T-helper 2 cell (primary cell): ENCODE measurements at places on chromosomes 3 and 15.

DNA sequence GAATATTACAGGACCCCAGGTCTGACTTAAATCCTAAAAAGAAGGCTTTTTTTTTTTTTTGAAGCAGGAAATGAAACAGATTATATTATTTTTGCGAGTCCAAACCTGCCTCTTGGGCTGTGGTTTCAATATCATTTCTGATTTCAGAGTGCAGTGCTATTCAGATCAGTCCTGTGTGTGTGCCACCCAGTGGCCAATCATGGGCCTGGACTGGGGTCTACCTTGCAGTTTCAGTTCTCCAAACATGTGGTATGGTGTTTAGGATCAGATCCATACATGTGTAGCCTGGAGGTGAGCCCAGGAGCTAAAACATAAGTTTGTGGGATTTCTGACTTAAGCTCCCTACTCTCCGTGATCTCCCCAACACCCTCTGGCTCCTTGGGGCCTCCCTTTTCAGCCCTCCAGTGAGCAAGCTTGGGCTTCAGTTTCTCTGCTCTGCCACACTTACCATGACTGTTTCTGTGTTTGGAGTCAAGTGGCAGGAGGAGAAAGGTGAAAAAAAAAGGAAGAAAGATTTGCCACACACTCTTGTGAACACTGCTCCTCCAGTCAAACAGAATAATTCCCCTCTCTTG lies 12.1 kb upstream of the THSD4 start:
- DNase-seq, result no peak

DNA sequence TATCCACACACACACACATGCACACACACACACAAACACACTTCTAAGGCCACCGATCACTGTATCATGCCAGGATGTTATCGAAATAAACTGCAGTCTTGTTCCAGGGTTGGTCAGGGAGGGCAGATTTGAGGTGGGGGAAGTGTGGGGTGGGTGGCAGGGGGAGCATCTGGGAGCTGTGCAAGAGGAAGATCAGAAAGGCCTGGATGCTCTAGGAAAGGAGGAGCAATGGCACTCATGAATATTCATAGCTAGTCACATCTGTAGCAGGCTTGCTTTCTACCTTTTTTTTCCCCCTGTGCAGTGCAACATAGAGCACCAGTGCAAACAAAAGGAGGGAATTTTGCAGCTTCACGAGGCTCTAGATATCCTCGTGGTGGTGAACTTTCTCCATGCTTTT lies 84.9 kb downstream of the MEIS2 start:
- no peak for DNase-seq

DNA sequence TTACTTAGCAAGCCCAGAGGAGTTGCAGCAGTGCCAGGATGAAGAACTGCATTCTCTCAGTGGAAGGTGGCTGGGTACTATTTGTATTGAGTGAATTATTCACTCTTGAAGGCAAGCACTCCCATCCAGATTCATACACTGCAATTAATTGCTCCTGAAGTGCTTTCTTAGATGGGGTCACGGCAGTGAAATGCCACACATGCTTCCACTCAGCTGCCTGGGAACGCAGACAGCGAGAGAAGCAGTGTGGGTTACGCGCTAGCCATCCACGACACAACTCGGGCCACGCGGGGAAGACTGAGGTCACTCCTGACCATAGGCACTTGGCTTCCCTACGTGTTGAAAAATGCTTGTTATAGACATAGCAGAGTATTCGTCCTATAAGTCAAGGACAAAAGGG lies 30.8 kb upstream of the LMCD1 start:
- DNase-seq, result no peak

GRCh38 chr3:197216169-197216860 lies 82.1 kb downstream of the DLG1 start:
- no peak for DNase-seq

DNA sequence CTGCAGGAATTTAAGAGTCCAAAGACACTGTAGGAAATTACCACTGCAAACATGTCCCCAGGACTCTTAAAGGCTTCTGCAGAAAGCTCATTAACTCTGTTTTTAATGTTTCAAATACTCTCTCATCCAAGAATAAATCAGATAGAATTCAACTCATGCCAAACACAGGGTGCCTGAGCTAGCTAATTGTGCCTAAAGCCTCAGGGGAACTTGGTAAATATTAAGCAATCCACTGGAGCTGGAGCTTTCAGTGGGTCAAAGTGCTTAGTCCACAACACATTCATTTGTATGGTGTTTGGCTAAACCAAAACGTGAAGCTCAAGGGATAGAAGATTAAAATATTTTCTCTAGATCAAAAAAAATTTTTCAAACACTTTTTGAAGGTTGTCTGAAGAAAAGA lies 131.4 kb downstream of the THRB start:
- no peak for DNase-seq
